Osteocyte (in vitro differentiated cells): ENCODE measurements at places on chromosomes 2 and 18. TPM values are rescaled to one million over a fixed set of nuclear protein-coding genes. Genes with fewer than 3 reads are reported as not detected.

Gene VWC2L
- not detected in 2 replicates for total RNA-seq

GRCh38 chr18:10477863-10478260 lies 23.4 kb downstream of the APCDD1 start:
- no peak for DNase-seq

GRCh38 chr2:4278392-4278791 lies 575.0 kb downstream of the DCDC2C start:
- no peak for DNase-seq

DNA sequence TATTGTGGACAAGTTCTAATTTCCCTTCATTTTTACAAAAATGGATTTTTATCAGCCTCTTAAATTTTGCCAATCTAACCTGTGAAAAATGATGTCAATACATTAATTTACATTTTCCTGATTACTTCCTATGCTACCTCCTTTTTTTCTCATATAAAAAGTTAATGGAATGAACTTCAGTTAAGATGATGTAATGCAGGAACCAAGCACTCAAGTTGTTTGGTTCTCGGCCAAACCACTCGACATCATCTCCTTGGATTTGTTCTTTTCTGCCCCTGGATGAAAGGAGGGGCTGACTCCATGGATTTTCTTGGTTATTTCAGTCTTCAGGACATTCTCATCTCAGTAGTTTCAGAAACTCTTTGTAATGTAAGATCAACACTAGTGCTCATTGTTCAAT lies 253.1 kb upstream of the NXPH2 start:
- no peak for DNase-seq

DNA sequence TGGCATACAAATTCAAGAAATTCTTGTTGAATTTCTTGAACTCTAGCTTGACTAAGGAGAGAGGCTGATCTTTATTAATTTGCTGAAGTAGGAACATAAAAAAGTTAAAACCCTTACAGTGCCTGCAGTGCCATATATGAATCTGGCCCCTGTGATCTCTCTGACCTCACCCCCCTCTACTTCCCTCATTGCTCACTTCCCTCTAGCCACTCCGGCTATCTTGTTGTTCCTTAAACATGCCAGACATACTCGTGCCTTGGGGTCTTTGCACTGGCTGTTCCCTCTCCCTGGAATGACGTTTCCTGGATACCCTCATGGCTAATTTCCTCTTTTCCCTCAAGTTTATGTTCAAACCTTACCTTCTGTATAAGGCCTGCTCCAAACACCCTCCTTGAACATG lies 246.3 kb upstream of the SIX2 start:
- DNase-seq = no peak
